Brain pericyte (primary cell): ENCODE measurements at places on chromosomes 2 and 18.

- no peak for DNase-seq
Measured at GRCh38 chr2:176508984-176509740, 239.9 kb downstream of the MTX2 start.

- no peak for DNase-seq
Measured at GRCh38 chr18:54386043-54386442, 28.3 kb downstream of the C18orf54 start.

DNA sequence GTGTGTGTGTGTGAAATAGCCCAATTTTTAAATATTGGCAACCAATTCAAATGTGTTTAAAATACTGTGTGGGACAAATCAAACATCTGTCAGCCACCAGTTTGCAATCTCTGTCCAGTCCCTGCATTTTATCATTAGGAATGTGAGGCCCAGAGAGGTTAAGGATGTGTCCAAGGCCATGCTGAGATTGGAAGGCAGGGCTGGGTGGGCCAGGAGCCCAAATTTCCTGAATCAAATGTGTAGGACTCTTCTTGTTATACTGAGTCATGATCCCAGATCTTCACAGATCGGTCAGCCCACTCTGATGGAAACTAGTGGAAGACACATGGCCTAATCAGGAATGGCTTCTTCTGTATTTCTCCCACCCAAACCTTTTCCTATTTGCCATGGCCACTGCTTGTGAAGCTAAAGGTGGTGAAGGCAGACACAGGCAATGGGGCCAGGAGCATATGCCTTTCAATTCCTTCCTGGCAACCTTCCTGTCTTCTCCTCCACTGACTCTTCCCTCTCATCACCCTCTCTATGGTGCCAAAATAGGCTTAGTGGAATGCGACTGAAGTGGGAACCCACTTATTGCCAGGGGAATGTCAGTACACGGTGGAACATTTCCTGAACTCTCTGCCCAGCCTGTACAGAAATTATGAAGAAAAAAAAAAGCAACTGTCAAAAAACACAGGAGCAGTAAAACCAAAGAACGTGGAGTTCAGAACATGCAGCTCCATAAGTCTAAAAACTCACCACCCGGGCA is 35.5 kb downstream of the ZEB2 start:
- DNase-seq, result no peak

DNA sequence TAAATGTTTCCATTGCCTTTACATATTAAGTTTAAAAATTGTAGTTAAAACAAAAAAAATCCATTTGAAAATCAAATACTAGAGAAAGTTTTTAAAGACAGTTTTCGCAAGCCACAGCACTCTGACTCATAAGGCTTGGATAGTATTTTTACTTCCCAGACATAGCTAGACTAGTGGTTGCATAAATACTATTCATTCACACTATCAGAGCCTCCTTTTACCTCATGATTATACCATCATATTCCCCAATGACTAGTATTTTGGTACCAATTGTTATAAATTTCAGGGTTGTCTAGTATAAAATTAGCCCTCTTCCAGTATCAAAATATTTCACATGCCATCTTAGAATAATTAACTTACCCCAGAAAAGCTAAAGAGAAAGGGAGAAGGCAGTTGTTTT is 393.5 kb downstream of the ERBB4 start:
- DNase-seq, result no peak

GRCh38 chr2:118838741-118839455 is 8.6 kb downstream of the EN1 start:
- no peak for DNase-seq

DNA sequence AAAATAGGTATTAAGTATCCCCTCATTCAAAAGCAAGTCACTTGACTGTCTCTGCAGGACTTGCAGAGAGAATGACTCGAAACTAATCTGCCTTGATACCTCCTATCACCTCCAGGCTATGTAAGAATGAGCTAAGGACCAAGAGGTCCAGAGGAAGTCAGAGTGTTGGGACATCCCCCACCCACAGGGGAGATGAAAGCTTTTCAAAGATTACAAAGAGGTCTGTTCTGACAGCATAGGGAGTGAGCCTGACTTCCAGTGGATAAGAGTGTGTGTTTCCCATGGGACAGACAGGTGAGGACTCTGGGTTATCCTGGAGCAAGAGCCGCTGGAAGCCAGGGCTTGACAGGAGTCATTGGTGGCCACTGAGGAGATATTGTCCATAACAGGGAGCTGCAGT is 85.0 kb upstream of the TACR1 start:
- no peak for DNase-seq

- no peak for DNase-seq
Measured at GRCh38 chr2:190649035-190649797, at the start of gene NAB1. NAB1 (plus strand) TSS chr2:190649083; CDS start chr2:190659177, 10,094 bp downstream.

- DNase-seq, result peak; percentile 11
Measured at GRCh38 chr18:74869904-74870863, 272.5 kb downstream of the ZNF407 start.

DNA sequence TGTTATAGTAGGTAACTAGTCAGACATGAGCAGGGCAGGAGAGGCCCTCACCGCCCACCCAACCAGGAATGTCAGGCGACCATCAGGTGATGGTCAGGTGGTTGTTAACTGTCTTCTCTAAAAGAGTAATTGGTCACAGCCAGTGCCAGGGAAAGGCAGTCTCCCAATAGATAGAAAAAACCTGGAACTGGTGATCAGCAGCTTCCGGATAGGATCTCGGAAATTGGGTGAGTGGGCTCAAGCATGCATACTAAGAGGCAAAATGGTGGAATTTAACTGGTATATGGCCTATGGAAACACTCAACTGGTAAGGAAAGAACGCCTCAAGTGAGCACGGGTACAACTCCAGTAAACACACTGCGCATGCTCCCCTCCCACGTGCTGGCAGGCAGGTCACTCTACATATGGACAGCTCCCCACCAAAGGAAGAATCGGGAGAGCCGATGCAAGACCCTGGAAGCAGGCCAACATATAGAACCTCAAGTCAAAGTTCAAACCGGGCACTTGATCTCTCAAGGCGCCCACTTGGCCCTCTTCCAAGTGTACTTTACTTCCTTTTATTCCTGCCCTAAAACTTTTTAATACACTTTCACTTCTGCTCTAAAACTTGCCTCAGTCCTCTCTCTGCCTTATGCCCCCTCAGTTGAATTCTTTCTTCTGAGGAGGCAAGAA is 43.5 kb upstream of the TMEM131 start:
- no peak for DNase-seq

- DNase-seq, result no peak
Measured at GRCh38 chr2:85921659-85922058, 32.9 kb upstream of the ST3GAL5 start.

- no peak for DNase-seq
Measured at GRCh38 chr2:26520148-26520449, 42.2 kb upstream of the OTOF start.

- no peak for DNase-seq
Measured at GRCh38 chr2:201260302-201260800, at the start of gene CASP8. CASP8 (plus strand) TSS chr2:201260536; CDS start chr2:201266487, 5,951 bp downstream.

DNA sequence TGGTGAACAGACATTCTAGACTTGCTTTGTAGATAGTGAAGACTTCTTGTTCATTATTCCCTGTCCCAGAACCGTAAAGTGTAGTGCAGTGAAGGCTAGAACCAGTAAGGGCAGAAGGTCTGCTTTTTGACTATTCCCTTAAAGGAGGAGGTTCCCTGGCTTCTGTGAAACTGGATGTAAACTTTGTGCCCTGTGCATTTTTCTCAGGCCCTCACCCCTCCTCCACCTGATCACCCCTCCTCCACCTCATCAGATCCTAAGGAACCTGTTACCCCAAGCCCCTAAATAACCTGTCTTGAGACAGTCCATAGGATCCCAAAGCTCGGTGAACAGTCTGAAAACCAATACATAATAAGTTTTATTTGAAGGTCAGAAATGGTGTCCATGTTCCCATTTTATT is 33.7 kb downstream of the SFT2D3 start:
- no peak for DNase-seq

- no peak for DNase-seq
Measured at GRCh38 chr2:33560017-33560416, 39.1 kb downstream of the FAM98A start.

GRCh38 chr2:119301413-119301812 is 65.2 kb downstream of the C2orf76 start:
- DNase-seq, result no peak

GRCh38 chr2:102050854-102051391 is 59.2 kb downstream of the IL1R2 start:
- DNase-seq, result no peak

DNA sequence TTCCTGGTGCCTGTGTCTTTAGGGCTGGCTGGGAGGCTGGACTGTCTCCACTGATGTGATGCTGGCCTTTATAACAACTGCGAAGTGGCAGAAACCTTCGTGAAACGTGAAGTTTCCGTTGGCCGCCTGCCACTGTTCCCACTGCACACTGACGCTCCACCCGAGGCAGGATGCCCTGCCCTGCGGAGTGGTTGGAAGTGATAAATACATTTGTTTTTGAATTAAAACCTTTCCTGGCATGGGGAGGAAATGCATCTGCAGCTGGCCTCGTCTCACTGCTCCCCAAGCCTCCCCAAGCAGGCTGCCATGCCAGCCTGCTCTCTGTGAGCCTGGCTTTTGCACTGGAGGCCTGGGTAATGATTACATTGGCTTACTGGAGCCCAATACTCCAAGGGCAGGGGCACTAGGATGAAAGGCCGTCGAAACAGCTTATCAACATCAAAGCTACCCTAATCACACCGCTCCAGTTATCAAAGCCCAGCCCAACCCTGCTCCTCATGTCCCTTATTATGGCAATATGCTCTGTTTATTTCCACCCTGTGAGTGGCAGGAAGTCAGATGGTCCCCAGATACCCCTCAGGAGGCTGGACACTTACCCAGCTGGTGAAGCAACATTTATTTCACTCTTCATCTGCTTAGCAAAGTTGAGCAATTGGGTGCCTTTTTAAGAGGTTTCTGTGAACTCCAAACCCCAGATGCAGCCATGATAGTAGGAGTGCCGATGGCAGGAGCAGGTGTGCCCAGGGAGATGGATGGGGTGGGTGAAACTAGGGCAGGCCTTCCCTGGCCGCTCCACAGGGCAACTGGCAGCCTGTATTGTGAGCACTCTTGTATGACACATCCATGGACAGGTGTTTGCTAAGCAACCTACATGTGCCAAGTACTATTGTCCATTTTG is 97.4 kb upstream of the ITGA6 start:
- no peak for DNase-seq

- DNase-seq, result no peak
Measured at GRCh38 chr18:77316641-77317040, 67.0 kb downstream of the GALR1 start.
